ENCODE measurements at places on chromosomes 5 and 9. TPM values are rescaled to one million over a fixed set of nuclear protein-coding genes. Genes with fewer than 3 reads are reported as not detected.

NUDT2 gene
- total RNA-seq = 34.4 TPM

COL23A1 gene
- total RNA-seq = 0.34 TPM

SMARCA2 gene
- total RNA-seq = 80.5 TPM

ERGIC1 gene
- 72.9 TPM for total RNA-seq

DNAJA1 gene
- total RNA-seq = 127 TPM

CRHBP gene
- 0.15 TPM for total RNA-seq

PHF24 gene
- total RNA-seq = 4.4 TPM

FOXD4L4 gene
- under 0.01 TPM for total RNA-seq

All from melanocyte of skin (primary cell).